ENCODE measurements at places on chromosomes 13 and 19. TPM values are rescaled to one million over a fixed set of nuclear protein-coding genes. Genes with fewer than 3 reads are reported as not detected.

- no peak for DNase-seq
Measured at GRCh38 chr19:49297403-49297802, 27.6 kb downstream of the SLC6A16 start.

DNA sequence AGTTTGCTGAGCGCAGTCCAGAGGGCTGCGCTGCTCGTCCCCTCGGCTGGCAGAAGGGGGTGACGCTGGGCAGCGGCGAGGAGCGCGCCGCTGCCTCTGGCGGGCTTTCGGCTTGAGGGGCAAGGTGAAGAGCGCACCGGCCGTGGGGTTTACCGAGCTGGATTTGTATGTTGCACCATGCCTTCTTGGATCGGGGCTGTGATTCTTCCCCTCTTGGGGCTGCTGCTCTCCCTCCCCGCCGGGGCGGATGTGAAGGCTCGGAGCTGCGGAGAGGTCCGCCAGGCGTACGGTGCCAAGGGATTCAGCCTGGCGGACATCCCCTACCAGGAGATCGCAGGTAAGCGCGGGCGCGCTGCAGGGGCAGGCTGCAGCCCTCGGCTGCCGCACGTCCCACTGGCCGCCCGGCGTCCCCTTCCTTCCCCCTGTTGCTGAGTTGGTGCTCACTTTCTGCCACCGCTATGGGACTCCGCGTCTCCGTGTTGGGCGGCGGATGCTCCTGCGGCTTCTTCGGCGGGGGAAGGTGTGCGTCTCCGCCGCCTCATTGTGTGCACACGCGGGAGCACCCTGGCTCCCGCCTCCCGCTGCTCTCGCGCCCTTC lies 772 bp downstream of the GPC6 start:
- peak; percentile 66 for DNase-seq

DNA sequence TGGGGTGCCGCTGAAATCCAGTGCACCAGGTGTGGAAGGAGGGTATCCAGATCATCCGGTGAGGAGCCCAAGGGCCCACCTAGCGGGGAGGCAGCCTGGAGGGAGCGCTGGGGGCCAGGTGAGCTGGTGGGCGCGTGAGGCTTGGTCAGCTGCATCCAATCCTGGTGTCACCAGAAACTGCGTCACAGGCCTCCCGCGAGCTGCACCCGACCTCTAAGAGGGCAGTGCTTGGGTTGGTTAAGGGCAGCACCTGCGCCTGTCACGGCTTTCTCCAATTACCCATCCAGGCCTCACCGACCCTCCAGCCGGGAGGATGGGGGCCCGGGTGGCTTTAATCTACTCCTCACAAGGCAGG lies 284 bp downstream of the RNF17 start:
- DNase-seq = no peak

Gene RFPL4A
- total RNA-seq = 1.0 TPM

- no peak for DNase-seq
Measured at GRCh38 chr13:32430018-32430747, 2.3 kb upstream of the N4BP2L1 start.

DNA sequence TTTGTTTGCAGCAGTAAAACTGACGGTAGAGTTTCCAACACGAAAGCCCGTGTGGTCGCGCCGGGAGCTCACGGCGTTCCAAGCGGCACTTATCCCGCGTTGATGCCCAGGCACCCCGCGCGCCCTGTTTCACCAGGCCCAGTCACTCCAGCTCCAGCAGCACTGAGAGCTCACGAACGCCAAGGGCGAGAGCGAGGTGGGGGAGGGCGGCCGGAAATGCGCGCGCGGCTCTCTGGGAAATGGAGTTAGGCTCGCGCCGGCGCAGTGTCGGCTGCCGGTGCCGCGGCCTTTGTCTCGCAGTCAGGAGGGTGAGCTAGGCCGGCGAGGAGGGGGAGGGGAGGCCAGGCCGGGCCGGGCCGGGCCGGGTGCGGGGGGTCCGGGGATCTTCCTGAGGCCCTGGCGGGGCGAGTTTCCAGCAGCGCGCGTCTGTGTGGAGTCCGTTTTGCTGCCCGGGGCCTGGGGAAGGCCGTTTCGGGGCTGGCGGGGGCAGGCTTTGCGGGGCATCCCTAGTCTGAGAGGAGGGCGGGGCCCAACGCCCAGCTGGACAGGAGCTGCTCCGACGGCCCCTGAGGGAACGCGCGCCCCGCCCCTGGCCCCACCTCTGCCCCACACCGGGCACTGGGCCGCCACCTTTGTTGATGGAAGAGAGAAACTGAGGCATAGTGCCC lies at the start of gene ZNF135:
ZNF135 (plus strand) TSS at position 280 of the 668 bp plus-strand sequence. CDS start 721 bp downstream, outside the sequence.
- peak; percentile 71 for DNase-seq

GRCh38 chr19:31220540-31220939 lies 128.7 kb downstream of the TSHZ3 start:
- no peak for DNase-seq

GRCh38 chr13:48492096-48492440 lies 40.8 kb downstream of the RCBTB2 start:
- DNase-seq = no peak

GRCh38 chr13:97226788-97227627 lies 4.9 kb downstream of the MBNL2 start:
- DNase-seq = no peak

Gene PCDH17
- 0.65 TPM for total RNA-seq

GRCh38 chr19:33888665-33889064 lies 92.0 kb downstream of the KCTD15 start:
- no peak for DNase-seq

Gene CYP2A13
- total RNA-seq = 1.4 TPM

DNA sequence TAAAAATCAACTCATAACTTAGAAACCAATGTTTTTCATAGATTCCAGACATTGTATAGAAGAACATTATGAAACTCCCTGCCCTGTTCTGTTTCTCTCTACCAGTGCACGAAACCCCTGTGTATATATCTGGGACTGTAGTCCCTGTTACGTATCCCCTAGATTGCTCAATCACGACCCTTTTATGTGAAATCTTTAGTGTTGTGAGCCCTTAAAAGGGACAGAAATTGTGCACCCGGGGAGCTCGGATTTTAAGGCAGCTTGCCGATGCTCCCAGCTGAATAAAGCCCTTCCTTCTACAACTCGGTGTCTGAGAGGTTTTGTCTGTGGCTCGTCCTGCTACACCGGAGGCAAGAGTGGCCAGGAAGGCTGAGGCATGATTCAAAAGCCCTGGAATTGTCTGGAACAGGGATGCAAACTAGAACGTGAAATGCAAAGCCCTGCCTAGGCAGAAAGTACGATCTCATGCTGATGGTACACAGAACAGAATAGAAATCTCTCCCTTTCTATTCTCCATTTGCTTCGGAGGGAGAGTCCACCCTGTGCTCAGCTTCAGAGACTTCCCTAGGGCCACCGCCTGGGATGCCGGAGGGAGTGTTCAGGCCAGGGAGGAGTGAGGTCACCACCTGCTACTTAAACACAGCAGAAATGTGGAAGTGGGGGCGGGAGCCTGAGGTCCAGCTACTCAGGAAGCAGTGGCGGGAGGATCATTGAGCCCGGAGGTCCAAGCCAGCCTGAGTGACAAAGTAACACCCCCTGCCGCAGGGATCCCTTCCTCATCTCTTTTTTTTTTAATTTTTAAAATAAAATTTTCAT lies 758 bp upstream of the ZNF888 start:
- no peak for DNase-seq

- no peak for DNase-seq
Measured at GRCh38 chr19:901216-902092, 8.2 kb downstream of the RNU6-9 start.

Gene KIR3DL2
- not detected for total RNA-seq

DNA sequence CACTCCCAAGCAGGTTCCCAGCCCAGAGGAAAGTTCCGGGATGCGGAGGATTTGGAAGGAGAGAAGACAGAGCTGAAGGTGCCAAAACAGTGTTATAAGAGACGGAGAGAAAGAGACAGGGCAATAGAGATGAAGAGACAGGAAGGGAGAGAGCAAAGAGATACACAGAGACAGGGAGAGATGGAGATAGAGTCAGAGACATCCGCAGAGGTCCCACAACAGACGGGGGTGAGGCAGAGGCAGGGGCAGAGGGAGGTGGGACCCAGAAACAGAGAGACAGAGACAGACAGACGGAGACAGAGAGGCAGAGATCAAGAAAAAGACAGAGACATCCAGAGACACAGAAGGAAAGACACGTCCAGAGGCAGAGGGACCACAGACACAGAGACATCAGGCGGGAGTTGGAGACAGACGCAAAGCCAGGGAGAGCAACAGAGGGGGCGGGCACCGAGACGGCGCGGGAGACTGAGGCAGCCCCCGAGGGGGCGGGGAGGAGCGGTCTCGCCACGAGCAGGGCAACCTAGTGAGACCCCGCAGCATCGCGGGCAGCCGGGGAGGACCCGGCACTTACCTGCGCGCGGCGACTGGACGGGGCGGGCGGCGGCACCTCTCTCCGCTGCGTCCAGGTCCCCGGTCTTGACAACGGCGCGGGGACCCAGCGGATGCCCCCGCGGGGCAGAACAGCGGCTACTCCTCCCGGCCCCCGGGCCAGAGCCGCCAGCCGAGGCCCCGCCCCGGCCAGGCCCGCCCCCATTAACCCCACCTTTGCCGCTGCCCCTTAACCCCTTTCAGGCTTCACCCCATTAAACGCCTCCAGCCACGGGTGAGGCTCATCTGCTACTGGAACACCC lies at the start of gene GPR4:
GPR4 (minus strand) TSS at position 689 of the 851 bp plus-strand sequence. CDS start 10,346 bp downstream, outside the sequence.
- no peak for DNase-seq

GRCh38 chr13:96728463-96728862 lies 265.8 kb downstream of the OXGR1 start:
- DNase-seq = no peak

DNA sequence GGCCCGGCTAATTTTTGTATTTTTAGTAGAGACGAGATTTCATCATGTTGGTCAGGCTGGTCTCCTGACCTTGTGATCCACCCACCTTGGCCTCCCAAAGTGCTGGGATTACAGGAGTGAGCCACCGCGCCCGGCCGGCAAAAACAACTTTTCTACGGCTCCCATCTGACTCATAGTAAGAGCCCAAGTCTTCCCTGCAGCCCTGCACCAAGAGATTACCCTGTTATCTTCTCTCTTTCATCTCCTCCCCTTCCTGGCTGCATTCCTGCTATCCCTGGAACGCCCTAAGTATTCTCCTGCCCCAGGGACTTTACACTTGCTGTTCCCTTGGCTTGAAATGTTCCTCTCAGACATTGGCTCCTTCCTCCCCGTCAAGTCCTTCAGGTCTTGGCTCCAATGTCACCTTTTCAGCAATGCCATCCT lies 6.6 kb downstream of the AP2S1 start:
- DNase-seq = no peak
